ENCODE measurements at places on chromosomes 13 and 19.

- DNase-seq, result no peak
Measured at GRCh38 chr13:25608181-25608580, 236.4 kb downstream of the ATP8A2 start.

DNA sequence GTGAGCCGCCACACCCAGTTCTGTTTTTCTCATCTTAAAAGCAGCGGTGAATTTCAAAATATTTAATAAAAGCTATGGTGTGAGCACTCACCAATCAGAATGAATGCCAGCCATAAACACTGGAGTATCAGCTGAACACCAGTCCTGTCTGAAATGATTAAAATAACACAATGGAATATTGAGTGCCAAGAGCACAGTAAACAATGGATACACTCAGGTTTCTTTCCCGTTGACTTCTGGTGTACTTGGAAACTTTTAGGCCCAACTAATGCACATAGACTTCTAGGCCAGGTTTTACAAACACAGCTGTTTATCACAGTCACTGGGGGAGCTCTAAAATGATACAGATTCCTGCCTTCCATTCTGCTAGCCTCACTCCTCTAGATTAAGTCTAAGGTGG is 68.3 kb downstream of the SLC6A16 start:
- DNase-seq, result no peak

GRCh38 chr19:48674921-48675824 is 2.4 kb upstream of the NTN5 start:
- peak; percentile 73 for DNase-seq

DNA sequence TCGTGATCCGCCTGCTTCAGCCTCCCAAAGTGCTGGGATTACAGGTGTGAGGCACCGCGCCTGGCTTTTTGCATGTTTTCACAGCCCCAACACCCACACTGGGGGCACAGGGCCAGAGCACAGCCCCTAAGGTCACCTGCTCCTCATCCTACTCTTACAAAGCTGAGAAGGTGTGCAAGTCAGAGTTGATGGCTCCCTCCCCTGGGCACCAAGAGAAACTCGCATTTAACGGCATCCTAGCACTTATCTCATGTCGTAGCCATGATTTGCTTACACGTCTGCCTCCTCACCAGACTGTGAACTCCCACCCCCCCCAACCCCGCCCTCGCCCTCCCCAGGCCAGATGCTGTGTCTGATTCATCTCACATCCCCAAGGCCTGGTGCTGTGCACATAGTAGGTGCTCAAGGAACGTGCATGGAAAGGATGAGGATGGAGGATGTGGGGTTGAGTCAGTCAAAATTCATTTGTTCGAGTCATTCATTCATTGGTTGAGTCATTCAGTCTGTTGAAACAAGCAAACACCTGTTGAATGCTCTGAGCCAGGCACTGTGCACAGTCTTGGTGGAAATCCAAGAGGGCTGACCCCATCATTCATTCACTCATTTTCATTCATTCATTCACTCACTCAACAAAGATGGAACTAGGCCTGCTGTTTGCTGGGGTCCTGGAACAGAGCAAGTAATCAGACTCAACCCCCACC is 11.3 kb downstream of the SHANK1 start:
- DNase-seq, result no peak

DNA sequence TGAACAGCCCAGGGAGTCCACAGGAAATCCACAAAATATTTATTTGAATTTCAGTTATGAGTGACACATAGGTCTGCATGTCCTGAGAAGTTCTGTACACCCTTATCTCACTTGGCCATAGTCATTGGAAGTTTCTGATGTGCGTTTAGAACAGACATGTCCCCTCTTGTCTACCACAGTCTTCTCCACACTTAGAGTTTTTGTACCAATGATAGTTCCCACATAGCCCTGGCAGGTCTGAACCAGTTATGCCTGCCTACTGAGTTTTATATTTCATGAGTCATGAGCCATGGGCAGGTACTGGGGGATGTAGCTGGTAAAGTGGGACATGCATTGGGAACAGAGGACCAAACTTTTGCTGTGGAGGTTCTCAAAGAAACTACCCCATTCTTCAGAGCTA is 11.3 kb downstream of the ZNF132 start:
- DNase-seq, result no peak

DNA sequence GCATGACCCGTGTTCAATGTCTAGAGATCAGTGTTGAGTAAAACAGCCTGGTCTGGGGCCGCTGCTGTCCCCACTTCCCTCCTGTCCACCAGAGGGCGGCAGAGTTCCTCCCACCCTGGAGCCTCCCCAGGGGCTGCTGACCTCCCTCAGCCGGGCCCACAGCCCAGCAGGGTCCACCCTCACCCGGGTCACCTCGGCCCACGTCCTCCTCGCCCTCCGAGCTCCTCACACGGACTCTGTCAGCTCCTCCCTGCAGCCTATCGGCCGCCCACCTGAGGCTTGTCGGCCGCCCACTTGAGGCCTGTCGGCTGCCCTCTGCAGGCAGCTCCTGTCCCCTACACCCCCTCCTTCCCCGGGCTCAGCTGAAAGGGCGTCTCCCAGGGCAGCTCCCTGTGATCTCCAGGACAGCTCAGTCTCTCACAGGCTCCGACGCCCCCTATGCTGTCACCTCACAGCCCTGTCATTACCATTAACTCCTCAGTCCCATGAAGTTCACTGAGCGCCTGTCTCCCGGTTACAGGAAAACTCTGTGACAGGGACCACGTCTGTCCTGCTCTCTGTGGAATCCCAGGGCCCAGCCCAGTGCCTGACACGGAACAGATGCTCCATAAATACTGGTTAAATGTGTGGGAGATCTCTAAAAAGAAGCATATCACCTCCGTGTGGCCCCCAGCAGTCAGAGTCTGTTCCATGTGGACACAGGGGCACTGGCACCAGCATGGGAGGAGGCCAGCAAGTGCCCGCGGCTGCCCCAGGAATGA is 1.5 kb upstream of the CEACAM5 start:
- DNase-seq, result no peak

DNA sequence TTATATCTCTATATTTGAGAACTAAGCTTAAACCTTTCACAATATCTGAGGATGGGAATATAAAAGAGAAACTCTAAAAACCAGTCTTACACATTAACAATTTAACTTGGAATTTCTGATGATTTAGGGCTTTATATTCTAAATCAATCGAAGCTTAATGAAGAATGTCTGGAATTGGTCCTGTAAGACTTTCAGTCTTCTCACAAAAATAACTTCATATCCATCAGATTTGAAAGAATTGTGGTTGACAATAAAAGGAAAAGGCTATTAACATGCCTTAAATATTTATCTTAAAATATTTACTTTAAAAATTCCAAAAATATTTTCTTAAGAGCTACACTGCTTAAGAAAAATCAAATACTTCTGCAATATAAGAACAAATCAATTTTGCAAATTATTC is 27.3 kb downstream of the MYCBP2 start:
- DNase-seq, result no peak

GRCh38 chr19:11171144-11171543 is 15.6 kb upstream of the SPC24 start:
- DNase-seq, result no peak

DNA sequence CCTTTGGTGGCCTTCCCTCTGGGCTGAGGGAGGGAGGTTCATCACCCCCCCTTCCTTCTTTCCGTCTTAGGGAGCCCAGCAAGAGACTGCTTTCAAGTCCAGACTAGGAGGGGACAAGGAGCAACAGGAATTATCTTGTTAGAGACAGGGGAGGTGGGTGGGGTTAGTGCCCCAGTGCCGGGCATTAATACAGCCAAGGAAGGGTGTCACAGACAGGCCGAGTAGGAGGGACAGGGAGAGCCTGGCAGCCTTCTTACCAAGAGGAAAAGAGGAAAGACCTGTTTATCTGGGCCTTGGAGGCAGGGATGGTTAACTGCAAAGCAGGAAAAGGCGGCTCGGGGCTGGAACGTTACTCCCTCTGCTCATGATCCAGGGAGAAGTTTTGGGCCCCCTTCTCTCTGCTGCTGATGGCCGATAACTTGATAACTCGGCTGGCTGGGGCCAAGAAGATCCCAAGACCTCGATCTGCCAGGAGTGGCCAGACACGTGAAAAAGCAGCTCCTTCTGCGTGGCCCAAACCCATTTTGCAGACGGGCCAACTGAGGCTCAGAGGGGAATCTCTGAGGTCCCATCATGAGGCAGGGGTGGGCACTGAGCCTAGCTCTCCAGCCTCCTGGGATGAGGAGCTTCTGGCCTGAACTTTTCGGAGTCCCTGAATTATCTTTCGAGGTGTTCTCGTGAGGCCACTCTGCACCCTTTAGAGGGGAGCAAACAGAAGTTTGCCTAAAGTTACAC is 79.3 kb downstream of the PTPRS start:
- DNase-seq, result no peak

- peak; percentile 17 for DNase-seq
Measured at GRCh38 chr13:96816261-96816660, 178.0 kb downstream of the OXGR1 start.

GRCh38 chr13:102582256-102582655 is 14.5 kb upstream of the TPP2 start:
- no peak for DNase-seq

- no peak for DNase-seq
Measured at GRCh38 chr13:76925115-76925514, 23.2 kb upstream of the ACOD1 start.

- DNase-seq, result peak; percentile 53
Measured at GRCh38 chr13:112333756-112334543, 42.2 kb upstream of the SPACA7 start.

Measured in brain microvascular endothelial cell (primary cell).